ENCODE measurements at places on chromosomes 2 and 18.
A peak's percentile ranks its signal among the peaks of the same experiment; 100 is the strongest.

DNA sequence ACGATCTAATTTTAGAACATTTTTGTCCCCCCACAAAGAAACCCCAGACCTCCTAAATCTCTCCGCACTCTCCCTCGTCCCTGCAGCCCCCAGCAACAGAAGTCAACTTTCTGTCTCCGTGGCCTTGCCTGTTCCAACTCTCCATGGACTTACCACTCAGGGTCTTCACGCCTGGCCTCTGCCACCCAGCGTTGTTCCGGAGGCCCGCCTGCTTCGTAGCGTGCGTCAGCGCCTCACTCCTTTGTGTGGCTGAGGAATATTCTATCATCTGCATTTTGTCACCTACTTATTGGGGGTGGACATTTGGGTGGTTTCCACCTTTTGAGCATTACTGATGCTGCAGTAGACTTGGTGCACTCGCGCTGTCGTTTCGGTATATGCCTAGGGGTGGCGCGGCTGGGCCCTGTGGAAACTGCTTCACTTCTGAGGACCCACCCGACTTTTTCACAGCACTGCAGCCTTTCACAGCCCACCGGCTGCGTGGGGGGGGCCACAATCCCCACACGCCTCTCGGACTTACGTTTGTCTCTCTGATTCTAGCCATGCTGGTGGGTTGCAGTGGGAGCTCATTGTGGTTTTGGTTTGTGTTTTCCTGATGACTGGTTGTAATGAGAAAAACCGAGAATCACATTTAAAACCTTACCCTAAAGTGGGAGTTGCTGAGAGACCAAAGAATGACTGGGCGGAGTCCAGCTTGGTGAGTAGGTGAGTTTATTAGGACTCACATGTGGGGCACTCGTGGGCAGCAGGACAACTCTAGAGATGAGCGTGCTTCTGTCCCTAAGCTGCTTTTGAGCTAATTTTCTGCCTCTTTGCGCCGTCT is 1.4 kb upstream of the HSBP1L1 start:
- peak; percentile 81 for DNase-seq

DNA sequence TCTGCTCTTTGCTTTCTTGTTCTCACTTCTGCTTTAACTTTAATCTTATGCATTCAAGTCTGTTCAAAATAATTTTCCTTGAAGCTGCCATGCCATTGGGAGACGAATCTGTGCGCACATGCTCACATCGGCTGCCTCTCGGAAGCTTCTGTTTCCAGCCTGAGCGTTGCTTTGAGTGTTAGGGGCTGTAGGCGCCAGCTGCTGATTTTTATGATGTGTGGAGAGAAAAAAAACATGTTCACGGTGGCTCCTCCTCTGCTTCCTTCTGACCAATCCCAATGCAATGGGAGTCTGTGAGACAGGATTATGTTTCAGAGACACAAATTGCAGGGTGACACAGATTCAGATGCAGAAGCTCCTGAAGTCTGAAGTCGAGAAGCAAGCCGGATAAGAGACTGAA is at the start of gene MC4R:
TSS of gene MC4R (minus strand) at position 180 of the 400 bp plus-strand sequence. CDS start 426 bp downstream, outside the sequence.
- DNase-seq = no peak

DNA sequence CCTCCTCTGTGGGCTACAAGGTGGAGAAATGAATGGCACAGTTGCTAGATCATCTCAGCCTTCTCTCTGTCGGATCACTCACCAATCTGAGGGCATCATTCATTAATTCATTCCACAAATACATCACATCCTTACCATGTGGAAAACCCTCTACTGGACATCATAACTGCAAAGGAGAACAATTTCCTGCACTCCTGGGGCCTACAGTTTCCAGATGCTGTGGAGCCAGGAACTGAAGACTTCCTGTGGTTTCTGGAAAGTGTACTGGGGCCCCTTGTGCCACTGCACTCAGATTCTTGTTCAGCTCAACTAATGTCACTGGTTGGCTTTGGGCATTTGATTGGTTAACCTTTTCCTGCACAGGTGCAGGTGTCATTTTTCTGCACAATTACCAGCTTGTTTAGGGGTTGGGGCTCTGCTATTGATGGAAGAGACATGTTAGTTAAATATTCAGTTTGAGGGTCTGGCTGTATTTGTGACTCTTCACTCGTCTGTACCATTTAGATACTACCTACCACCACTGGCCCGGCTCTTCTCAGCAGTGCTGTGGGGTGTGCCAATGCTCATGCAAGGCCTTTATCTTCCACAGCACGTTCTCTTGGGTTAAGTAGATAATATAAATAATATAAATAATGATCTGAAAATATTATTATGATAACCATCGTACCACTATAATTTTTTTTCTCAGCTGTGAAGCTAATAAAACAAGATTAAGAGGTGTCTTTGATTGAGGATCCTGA is 427.3 kb downstream of the TSN start:
- DNase-seq = no peak

DNA sequence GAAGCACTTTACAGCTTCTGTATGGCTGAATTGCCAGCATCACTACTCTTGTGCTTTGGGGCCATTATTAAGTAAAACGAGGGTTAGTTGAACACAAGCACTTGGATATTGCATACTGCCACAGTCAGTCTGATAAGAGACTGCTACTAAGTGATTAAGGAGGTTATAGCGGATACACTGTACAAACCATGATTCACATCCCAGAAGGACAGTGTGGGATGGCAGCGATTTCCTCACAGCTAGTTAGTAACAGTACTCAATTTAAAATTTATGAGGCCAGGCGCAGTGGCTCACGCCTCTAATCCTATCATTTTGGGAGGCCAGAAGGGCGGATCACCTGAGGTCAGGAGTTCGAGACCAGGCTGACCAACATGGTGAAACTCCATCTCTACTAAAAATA is 2.6 kb upstream of the BMPR2 start:
- no peak for DNase-seq

- DNase-seq = no peak
Measured at GRCh38 chr2:239640210-239640609, 239.4 kb upstream of the HDAC4 start.

DNA sequence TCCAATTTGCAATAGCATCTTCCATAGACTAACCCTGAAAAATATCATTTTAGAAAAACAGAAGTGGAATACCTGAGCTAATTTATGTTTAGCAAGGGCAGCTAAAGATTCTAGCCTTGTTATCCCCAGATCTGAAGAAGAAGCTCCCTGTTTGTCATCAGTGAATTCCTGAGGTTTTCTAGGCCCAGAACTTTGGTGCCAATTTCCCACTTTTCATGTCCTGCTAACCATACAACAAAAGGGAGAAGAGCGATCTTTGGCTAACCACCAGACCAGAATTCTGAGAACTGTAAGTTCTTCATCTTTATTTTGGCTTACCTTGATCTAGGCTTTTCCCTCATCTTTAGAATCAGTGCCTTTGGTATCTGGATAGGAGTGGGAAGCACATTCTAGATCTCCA is 51.3 kb upstream of the RASGRP3 start:
- DNase-seq = no peak

DNA sequence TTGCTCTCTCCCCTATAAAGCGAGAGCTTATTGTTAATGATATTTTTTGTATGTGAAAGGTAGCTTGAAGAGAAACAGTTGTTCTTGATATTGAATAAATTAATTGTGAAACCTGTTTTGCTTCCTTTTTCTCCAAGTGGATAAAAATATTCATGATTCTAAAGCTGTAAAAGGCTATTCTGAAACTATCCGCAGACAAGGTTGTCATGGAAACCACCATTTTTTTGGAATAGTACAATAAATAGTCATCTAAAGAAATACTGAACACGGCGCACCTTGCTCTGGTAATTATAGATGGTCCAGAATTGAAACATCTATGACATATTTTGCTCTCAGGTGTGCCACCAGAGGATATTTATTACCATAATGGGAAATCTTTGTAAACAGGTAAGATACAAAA is 1103.0 kb upstream of the SLC39A10 start:
- no peak for DNase-seq

DNA sequence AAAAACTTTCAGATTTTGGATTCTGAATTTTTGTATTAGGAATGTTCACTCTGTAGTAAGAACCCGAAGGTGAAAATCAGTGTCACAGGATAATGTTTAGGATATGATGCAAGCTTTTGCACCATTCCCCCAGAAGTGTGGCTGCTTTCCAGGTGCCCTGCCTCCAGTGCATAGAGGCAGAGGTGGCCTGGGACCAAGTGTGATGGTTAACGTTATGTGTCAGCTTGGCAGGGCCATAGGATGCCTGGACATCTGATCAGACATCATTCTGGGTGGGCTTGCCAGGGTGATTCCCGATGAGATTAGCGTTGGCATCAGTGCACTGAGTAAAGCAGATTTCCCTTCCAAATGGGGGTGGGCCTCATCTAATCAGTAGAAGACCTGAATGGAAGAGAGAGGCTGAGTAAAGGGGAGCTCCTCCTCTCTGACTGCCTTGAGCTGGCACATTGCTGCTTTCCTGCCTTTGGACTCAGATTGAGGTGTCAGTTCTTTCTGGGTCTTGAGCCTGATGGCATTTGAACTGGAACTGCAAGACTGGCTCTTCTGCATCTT is 177.4 kb upstream of the HS6ST1 start:
- no peak for DNase-seq

DNA sequence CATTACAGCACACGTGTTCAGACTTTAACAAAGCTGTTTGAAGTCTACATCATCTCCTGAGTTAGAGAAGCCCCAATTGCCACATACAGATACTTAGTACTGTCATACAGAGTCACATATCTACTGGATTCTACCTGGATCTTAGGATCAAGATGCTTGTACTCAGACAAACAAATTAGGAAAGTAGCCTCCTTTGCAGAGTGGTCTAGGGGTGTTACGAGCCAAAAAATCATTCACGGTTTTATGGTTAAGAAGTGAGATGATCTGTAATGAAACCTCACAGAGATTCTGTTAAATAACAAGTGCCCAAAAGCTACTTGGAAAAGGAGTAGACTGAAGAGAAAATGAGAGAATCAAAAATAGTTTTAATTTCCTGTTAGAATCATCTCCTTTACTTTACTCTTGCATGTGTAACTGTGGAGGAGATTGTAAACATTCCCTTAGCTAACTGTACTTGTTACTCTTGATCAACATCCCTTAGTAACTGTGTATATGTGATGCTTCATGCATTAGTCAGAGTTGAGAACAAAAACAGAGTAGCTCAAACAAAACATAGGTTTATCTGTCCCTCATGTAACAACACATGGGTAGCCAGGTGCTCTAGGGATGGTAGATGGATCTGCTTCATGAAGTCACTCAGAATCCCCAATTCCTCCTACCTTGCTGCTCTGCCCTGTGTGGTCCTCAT is 16.4 kb upstream of the IL1RL1 start:
- DNase-seq = no peak

DNA sequence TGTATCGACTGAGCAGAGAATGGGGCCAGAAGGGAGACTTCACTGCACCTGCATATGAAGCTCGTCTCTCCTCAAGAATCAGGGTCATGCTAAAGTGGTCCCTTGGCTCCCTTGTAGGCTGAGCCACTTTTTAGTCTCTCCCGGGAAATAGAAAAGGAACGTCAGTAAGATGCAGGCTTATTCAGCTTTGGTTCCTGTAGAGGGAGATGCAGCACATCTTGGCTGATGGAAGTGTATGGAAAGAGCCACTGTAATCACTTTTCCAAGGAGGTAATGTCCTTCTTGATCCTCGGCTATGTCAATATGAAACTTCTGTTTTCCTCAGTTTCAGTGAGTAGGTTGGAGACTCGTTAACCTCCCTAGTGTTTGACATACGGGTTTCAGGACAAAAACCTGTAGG is 235.2 kb downstream of the GCA start:
- DNase-seq = no peak

DNA sequence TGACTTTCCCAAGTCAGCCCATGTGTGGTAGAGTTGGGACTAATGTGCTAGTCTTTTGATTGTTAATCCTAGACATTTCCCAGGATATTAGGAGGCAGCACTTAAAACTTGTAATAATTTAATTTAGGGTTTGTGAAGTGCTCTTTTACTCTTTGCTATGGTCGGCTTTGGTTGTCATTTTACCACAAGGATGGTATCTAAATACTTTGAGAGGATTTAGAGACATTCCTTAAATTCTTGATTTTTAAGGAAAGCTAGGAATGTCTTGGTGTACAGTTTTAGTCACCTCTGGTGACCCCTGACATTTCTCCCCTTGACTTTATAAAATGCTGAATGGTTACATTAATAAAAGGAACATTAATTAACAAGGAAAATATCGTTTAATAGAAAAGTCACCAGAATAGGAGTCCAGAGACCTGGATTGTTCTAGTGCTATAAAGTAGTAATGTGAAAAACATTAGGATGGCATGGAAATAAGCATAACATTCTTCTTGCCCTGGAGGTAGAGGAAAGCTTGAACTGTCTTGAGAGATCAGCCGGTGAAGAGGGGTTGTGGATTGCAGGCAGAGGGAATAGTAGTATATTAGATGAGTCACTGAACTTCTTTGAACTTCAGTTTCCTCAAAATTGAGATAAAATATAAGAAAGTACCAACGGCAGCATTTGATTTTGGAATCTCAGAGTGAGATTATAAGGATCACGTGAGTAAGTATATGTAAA is 209.2 kb downstream of the MCFD2 start:
- no peak for DNase-seq

- no peak for DNase-seq
Measured at GRCh38 chr2:235458839-235459273, 35.0 kb upstream of the AGAP1 start.

DNA sequence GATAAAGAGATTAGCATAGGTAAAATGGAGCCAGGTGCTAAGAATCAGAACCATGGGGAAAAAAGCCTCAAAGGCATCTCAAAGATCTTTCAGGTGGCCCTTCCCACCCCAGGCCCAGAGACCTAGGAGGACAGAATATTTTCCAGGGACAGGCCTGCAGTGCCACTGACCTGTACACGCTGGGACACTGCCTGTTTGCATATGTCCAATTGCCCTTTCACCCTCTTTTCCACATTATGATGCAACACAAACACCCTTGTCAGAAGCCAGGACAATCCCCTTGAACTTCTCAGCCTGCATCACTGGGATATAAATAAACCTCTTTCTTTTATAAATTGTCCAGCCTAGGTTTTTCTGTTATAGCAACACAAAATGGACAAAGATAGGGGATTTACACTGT is 419.1 kb downstream of the TRIB2 start:
- no peak for DNase-seq

DNA sequence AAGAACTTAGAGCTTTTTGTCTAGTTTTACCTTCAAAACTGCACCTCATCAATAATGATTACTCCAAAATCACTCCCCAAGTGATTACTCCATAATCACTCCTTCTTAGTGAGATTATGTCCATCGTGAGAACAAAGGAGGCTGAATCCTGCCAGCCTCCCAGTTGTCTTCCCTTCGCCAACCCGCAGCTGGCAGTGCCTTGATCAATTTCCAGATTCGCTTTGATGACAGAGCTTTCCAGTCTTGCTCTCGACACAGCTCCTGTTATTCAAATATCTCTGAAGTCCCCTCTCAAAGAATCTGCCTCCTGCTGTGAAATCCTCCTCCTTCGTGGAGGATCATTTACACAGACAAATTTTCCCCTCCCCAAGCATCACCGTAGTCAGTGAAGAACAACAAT is 237.7 kb downstream of the EIPR1 start:
- no peak for DNase-seq

DNA sequence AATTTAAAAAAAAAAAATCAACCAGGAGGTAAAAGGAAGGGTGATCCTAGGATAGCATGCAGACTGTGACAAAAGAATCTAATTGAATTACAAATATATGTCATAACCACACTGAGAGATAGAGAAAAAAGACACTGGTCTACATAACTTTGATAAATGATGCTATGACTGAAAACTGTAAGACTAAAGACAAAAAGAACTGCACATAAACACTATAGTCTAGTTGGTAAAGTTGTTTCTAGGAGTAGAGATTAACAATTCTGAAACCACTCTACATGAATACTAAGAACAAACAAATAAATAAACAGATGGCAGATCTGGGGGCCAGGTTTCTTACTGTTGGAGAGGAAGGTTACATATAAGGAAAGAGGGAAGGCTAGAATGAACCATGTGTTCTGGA is 14.6 kb upstream of the CHAC2 start:
- DNase-seq = no peak

All from stimulated activated naive CD4-positive, alpha-beta T cell treated with Interleukin-2 at 50 U/mL for 16 hours (primary cell).